ENCODE measurements at places on chromosomes 2 and 18.
A peak's percentile ranks its signal among the peaks of the same experiment; 100 is the strongest.

DNA sequence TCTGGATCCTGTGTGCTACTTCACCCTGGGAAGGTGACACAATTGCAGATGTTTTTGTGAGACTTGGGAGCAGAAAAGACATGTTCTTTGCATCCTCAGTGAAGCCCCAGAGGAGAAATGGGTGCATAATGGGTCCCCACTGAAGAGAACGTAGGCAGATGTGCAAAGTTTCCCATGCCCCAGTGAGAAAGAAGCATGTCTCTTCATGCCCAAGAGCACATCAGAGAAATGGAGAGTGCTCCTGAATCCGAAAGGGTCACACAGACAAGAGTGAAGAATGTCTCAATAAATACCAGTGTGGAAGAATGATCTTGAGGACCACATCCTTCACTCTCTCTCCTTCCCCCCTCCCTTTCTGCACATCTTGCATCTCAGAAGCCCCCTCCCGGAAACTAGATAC is 167.7 kb downstream of the TMEM247 start:
- no peak for DNase-seq

- no peak for DNase-seq
Observed at GRCh38 chr18:360676-361075, 92.8 kb upstream of the THOC1 start.

- no peak for DNase-seq
Observed at GRCh38 chr18:79986726-79987125, 1.6 kb downstream of the TXNL4A start.

GRCh38 chr2:75155115-75155514 is 44.2 kb downstream of the TACR1 start:
- DNase-seq: no peak

DNA sequence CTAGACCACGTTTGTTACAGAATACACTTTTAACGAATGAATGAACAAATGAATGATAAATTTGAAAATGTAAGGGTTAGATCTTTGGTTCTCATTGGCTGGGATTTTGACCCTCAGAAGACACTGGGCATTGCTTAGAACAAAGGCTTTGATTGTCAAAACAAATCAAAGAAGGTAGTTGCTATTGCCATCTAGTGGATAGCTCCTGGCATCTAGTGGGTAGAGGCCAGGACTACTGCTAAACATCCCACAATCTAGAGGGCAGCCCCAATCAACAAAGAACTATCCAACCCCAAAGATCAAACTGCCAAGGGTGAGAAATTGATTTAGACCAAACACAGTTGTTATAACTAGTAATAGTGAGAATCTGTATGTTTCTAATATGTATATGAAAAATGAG is 552.3 kb downstream of the KCNJ3 start:
- DNase-seq: no peak

DNA sequence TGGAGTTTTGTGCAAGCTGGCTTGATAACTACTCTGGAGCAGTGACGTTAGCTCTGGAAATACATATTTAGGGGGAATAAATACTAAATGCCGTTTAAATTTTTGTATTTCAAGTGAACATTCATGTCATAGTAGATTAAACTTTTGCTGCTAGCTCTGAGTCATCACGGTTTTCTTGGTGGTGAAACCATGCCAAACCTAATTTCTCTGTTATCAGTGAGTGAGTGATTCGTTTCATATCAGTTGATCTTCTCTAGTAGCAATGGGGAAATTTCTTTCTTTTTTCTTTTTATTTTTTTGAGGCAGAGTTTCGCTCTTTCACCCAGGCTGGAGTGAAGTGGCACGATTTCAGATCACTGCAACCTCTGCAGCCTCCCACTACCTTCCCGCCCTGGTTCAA is 211.1 kb downstream of the PTPRM start:
- no peak for DNase-seq

GRCh38 chr2:231001921-231002320 is 6.0 kb downstream of the SPATA3 start:
- no peak for DNase-seq

- DNase-seq: no peak
Observed at GRCh38 chr18:22207021-22207758, 37.8 kb downstream of the GATA6 start.

DNA sequence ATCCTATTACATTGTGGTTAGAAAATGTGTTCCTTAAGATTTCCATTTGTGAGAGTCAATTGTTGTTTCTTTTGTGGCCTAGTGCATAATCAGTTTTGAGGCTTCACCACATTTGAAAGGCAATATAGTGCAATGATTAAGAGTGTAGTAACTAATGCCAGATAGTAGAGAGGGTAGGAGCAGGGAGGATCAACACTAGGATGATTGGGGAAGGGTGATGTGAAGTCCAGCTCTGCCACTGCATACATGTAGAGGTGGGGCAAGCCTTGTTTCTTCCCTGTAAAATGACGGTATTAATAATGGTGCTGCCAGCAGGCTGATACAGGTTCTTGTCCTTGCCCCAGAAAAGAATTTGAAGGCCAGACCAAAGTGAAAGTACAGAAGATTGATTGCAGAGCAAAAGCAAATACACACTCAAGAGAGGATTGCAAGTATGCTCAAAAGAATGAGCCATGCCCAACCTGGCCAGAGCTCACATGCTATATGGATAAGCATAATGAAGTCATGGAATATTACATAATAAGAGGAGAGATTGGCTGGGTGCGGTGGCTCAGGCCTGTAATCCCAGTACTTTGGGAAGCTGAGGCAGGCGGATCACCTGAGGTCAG is 8.0 kb downstream of the SP100 start:
- no peak for DNase-seq

- no peak for DNase-seq
Observed at GRCh38 chr2:205462681-205463345, 219.5 kb upstream of the NRP2 start.

- DNase-seq: no peak
Observed at GRCh38 chr18:44411262-44411905, 269.3 kb upstream of the SETBP1 start.

- no peak for DNase-seq
Observed at GRCh38 chr18:31658670-31659575, 25.5 kb downstream of the B4GALT6 start.

DNA sequence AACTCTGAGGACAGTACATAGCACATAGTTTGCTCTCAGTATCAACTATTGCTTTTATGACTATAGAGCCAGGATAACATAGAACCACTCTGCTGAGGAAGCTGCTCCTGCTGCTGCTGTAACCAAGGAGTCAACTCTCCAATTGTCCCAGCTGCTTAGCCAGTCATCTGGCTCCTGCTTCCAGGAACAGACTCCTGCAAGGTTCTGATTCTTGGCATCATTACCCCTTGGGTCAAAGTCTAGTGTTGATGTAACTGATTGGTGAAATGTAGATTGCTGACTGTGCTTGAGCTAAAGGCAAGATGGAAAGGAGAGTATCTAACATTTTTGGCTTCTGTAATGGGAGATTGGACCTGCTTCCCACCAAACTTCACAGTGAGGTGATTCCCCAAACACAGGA is 261.9 kb upstream of the FSHR start:
- DNase-seq: no peak

DNA sequence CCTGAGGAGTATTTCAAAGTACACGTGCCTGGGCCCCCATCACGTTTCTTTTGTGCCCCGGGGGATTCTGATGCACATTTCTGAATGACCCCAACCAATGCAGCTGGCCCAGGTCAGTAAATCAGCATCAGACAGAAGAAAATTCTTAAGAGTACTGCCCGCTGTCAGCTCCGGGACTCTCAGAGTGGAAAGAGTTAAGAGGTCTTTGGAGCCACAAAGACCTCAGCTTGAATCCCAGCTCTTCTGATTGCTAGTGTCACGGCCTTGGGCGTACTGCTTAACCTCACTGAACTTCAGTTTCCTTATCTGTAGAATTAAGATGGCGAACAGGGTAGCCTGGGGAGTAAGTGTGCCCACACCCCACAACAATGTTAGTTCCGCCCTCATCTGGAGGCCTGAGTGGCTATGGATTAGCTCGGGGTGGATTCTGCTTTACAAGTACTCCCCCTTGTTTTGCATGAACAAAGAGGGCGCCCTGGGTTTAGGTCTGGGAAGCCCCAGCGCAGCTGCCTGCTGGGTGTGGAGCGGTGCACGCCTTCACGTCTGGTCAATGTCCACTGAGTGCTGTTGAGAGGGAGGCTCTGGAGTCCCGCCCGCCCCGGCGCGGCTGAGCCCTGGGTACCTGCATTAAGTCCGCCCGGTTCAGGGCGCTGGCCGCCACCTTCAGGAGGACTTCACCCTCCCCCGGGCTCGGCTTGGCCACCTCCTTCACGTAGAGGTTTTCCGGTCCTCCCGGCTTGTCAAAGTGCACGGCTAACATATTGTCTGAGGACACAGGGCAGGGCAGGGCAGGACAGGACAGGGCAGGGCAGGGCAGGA is 858 bp downstream of the TP53I3 start:
- DNase-seq: peak; percentile 54

- DNase-seq: no peak
Observed at GRCh38 chr2:138979131-138979785, 199.1 kb upstream of the NXPH2 start.

DNA sequence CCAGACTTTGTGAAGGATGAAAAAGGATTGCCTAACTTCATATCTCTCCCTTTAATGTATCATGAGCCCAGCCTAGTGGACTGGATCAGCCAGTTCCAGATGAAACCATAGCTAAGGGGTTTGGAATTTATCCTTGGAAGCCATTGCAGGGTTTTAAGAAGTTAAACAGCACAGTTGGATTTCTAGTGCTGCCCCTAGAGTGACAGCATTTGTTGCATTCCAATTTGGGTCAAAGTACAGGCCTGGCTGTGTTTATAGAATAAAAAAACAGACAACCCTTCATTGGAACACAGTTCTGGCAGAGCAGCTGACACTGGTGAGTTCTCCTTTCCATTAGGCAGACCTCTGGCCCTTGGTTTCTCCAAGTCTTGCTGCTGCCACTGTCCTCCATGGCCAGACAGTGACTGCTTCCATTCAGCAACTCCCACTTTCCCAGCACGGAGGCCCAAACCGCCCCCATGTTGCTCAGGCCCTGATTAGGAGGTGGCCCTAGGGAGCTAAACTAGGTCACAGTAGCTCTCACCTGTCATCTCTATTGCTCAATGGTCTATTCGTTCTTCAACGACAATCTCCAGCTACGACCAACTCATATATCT is 8.0 kb downstream of the GPR39 start:
- DNase-seq: no peak
